ENCODE measurements at places on chromosomes 6 and 20.
A peak's percentile ranks its signal among the peaks of the same experiment; 100 is the strongest.

- no peak for DNase-seq
Measured at GRCh38 chr20:52420805-52421204, 229.2 kb upstream of the ZFP64 start.

- no peak for DNase-seq
Measured at GRCh38 chr20:51309128-51309527, 233.4 kb downstream of the NFATC2 start.

DNA sequence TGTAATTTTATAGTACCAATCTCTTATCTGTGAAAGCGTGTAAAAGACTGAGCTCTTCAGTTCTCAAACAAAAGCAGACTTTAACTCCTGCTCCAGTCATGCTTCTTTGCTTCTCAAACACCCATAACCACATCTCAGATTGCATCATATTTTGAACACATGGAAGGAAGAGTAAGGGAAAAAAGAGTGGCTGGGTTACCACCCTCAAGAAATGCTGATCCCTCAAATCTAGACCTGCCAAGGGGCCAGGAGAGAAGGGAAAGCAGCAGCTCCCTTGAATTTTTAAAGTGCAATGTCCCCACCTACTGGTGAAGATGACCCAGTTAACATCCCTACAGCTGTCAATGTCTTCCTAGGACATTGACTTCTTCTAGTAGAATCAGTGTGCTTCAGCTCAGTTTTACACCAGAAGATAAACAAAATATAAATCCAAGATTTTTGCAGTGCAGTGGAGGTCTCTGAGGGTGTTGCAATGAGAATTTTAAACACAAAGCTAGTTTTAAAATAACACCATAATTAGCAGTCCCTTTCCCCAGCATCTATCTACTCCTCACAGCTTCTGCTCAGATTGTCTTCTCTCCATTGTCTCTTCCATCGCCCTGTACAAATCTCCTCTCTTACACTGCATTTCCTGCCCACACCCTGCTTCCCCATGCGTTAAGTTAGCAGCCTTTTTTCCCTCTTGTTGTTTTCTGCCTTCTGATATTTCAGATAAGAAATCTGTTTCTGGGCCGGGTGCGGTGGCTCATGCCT, 22.6 kb upstream of the HLA-DQB2 start:
- DNase-seq, result no peak

- DNase-seq, result no peak
Measured at GRCh38 chr20:49984426-49985153, 1.8 kb downstream of the SNAI1 start.

GRCh38 chr20:43840382-43841070, 74.1 kb upstream of the TOX2 start:
- DNase-seq, result no peak

DNA sequence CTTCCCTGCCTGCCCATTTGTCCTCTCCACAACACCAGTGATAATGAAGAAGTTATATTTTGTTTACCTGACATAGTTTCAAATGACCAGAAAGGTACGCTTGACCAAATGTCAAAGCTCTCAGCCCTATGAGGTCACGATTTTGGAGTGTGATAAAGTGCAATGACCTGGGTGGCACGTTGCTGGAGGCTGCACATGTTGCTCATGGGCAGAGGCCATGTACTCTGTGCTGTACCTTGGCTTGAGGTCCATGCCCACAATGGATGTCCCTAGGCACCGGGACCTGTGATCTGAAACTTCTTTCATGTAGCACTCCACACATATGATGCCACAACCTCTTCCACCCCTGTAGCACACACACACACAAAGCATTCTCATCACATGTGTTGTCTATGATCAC, 164.0 kb upstream of the HEY2 start:
- no peak for DNase-seq

GRCh38 chr6:111854683-111855082, 18.6 kb downstream of the FYN start:
- no peak for DNase-seq

GRCh38 chr6:108557494-108558371, 3.0 kb upstream of the FOXO3 start:
- peak; percentile 33 for DNase-seq

- no peak for DNase-seq
Measured at GRCh38 chr6:139151425-139152087, 16.7 kb downstream of the HECA start.

DNA sequence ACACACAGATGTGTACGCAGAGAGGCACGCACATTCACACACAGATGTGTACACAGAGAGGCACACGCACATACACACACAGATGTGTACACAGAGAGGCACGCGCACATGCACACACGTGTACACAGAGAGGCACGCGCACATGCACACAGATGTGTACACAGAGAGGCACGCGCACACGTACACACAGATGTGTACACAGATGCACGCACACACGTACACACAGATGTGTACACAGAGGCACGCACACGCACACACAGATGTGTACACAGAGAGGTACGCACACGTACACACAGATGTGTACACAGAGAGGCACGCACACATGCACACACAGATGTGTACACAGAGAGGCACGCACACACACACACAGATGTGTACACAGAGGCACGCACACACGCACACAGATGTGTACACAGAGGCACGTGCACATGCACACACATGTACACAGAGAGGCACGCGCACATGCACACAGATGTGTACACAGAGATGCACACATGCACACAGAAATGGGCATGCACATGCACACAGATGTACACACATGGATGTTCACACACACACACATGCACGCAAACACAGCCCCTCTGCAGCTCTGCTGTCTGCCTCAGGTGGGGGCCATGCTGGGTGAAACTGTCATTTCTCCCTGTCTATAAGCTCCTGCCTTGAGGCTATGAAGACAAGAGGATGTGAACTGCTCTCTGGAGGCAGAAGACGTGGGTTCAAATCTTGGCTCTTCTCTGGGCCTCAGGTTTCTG, 14.3 kb upstream of the MYT1 start:
- DNase-seq, result no peak

- no peak for DNase-seq
Measured at GRCh38 chr6:160337301-160337700, 10.9 kb upstream of the SLC22A3 start.

- DNase-seq, result no peak
Measured at GRCh38 chr6:2630359-2630758, 120.4 kb downstream of the MYLK4 start.

GRCh38 chr20:43538878-43539700, 19.7 kb upstream of the SGK2 start:
- DNase-seq, result no peak

DNA sequence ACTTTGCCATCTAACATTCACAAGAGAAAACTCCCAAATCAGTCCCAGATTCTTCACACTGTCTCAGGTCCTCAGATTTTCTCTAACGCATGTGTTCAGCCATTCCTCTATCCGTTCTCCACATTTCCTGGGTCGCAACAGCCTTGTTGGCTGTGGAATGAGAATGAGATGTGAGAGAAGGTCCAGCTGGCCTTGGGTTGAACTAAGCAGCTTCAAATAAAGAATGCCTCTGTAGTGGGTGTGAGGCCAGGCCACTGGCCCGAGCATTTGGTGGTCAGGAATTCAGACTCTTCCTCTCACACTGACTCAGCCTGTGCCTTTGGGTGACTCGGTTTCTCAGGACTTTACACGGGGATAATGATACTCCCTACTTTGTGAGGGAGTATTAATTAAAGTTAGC, 73.8 kb upstream of the CCN6 start:
- DNase-seq, result no peak

- no peak for DNase-seq
Measured at GRCh38 chr6:9138936-9139335, 703.6 kb upstream of the SLC35B3 start.

DNA sequence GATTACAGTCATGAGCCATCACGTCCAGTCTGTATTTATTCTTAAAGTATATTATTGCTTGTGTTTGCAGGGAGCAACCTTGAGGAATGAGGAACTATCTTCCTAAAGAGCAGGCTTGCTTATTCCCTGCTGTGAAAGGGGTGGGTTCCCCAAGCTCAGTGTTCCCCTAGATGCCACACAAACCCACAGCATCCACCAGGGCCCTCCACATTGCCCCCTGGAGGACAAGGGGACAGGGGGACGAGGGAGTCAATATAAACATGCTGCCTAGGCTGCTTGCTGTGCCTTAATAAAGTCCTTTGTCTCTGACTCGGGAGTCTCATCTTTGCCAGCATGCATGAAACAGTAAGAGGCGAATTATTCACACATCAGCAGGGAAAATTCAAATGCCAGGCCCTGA, 8.0 kb upstream of the IDH3B start:
- DNase-seq, result no peak

DNA sequence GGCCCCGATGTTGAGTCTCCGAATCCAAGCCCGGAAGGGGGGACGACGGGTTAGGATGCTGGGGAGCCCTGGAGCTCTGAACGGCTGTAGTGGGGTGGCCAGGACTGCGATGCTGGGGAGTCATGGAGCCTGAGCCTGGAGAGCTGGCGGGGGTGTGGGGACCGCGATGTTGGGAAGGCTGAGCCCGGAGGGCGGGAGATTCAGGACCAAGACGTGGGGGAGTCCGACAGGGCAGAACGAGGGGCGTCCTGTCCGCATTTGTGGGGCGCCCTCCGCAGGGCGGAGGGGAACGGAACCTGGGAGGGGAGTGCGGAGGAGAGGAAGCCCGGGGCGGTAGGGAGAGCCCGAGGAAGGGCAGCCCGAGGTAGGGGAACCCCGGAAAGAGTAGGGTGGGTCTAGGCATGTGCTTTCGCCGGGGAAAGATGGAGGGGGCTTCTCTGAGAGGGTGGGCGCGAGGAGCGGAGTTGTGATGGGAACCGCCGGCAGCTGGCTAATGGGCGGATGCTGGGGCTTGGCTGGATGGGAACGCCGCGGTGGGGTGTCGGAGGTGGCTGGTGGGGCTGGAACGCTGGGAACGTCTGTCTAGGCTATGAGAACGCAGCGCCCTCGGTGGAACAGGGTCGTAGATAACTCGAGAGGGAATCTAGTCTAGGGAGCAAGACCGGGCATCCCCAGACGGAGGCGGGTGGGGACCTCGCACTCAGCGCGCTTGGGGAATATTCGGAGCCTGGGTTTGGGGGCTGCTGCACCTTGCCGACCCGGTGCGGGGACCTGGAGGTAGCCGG, 684 bp downstream of the PAQR8 start:
- peak; percentile 50 for DNase-seq

DNA sequence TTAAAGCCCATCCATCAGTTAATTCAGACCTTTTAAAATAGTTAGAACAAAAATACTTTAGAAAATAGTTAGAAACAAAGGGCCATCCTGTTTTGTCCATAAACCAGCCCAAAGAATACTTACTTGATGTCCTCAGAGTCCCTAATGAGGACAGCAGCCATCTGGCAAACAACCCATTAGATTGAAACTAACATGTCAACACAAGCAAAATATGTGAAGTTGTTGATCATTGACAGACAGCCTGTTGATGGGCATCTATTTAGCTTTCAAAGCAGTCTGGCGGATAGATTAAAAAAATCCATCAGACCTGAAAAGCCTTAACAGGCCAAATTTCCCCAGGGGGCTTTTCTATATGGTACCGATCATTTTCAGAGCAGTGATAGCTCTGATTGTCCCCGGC, 154.2 kb upstream of the TSHZ2 start:
- DNase-seq, result no peak

GRCh38 chr20:24872291-24873024, 76.6 kb upstream of the CST7 start:
- DNase-seq, result no peak

- DNase-seq, result peak; percentile 20
Measured at GRCh38 chr20:22686097-22686496, 101.7 kb upstream of the FOXA2 start.

- no peak for DNase-seq
Measured at GRCh38 chr6:3841711-3842565, 7.2 kb upstream of the FAM50B start.

DNA sequence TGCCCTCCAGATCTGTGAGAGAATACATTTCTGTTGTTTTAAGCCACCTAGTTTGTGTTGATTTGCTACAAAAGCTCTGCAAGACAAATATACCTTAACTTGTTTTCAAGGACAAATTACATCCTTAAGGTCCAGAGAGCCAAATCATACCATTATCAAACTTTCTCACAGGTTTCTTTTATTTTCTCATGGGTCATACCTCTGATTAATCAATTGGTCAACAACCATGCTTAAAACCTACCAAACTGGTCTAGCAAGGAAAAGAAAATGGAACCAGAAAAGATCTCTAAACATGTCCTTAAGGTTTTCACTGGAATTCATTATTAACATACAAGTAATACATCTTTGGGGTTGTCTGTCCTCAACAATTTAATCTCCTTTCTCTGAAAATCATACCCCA, 535.0 kb downstream of the CD83 start:
- no peak for DNase-seq

DNA sequence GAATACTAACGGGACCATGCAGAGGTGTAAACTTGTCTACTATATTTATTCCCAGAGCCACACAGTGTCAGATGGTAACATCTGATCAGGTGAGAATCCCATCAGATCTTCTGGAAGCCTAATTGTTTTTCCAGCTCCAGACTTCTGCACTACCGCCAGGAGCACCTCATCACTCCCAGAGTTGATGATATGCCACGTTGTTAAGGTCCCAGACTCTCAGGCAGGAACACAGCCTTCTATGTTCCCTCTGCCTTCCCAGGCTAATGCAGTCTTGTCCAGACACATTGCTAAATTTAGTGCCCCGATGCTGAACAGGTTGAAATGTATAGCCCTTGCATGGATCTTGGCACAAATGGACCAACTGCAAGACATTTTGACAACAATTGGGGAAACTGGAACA, 86.2 kb downstream of the PROKR2 start:
- DNase-seq, result no peak

GRCh38 chr6:83215131-83216047, 22.2 kb downstream of the RWDD2A start:
- DNase-seq, result peak; percentile 26

DNA sequence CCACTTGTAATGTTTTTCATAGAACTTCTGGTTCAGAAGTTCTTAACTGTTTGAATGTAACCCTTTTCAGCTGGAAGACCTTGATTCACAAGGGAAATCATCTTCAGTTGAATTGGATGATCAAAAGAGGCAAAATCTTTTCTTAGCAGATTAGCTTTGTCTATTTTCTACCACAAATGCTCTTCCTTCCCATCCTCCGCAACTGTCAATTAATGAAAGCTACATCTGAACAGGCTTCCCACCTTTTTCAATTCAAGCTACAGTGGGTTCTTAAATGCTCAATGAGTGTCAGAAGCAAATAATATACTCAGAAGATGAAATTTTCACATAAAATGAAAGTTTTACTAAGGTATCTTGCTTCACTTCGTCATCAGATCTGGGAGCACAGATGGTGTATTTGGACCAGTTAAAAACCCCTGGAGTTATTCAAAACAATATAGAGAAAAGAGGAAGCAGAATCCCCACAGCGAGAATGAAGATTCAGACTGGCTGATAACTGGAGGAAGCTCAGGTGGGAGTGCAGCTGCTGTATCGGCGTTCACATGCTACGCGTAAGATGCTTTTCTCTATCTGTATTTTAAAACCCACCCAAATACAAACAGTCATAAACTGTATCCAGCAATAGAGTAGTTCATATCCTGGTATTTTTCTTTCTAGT, 19.4 kb downstream of the QRSL1 start:
- no peak for DNase-seq

DNA sequence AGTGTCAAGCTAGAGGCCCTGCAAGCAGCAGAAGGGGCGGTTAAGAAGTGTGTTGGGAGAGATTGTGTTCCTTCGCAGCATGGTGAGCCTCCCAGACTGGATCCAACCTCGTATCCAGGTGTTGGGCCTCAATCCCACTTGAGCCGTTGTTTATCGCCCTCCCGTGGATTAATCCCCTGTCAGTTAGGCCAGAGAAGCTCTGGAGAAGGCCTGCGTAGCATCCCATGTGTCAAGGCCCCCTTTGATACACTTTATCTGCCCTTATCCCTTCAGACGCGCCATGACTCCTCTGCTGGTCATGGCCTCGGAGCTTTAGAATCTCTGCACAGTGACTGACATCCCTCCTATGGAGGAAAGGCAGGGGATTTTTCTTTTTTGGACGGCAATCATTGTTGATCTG, 181.0 kb downstream of the ZFP64 start:
- no peak for DNase-seq

Measured in caudate nucleus (tissue), 63 donors.